ENCODE measurements at places on chromosomes 3 and 15.
A peak's percentile ranks its signal among the peaks of the same experiment; 100 is the strongest.

- no peak for DNase-seq
Observed at GRCh38 chr15:58795825-58796224, 24.7 kb downstream of the MINDY2 start.

- no peak for DNase-seq
Observed at GRCh38 chr15:34496207-34496995, 58.8 kb upstream of the GOLGA8A start.

GRCh38 chr3:4645468-4645867 is 152.3 kb downstream of the ITPR1 start:
- no peak for DNase-seq

GRCh38 chr3:71583566-71584393 is at the start of gene FOXP1:
Gene FOXP1, minus strand, starts transcription at chr3:71583728. Its CDS starts 385,347 bp downstream, at chr3:71198381.
- DNase-seq, result peak; percentile 66

GRCh38 chr3:65907232-65908130 is 131.2 kb downstream of the MAGI1 start:
- DNase-seq, result no peak

DNA sequence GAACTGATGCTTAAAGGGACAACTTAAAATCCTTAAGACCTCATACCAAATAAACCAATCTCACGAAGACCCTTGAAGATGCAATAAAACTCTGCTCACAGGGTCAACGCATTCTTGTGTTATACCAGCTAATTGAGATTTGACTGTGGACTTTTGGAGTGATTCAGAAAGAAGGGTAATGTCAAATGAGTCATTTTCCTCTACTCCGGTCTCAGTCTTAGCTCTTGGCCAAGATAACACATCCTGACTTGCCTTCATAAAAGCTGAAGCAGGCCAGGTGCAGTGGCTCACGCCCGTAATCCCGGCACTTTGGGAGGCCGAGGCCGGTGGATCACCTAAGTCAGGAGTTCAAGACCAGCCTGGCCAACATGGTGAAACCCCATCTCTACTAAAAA is 3.8 kb downstream of the PKM start:
- DNase-seq, result peak; percentile 15

Data from activated CD4-positive, alpha-beta T cell treated with anti-CD3 and anti-CD28 coated beads, Interleukin-2, amount 50 U/mL, for 4 hours (primary cell).